ENCODE measurements at places on chromosomes 3 and 15.

DNA sequence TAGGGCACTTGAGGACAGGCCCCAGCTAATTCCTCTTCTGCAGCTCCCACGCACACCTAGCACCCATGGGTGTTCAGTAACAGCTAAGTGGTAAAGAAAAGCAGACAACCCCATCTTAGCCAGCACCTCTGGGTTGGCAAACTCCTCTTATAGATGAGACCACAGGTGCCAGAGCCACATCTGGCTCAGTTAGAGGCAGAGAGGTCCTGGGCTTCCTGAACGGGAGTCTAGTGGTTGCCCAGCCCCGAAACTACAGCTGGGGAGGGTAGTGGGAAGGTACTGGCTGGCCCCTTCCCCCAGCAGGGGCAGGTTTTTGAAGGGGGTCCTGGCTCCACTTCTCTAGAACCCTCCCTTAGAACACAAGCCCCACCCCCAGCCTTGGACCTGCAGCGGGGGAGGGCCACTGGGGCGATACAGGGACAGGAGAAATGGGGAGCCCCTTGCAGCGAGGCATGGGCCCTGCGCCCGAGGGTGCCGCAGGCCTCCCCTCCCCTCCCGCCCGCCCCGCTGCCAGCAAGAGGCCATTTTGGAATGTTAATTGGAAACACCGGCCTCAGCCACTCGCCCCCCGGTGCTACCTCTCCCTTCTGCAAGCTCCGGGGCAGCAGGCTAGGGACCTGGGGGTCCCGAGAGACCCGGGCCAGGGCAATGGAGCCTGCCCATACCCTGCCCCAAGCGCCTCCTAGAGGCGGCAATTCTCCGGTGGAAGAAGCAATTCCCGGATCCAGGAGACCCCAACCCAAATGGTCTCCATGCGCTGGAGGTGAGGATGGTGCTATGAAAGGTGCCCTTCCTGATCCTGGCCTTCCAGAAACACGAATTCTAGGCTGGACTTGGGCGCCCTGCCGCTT, 1.5 kb downstream of the DUSP7 start:
- DNase-seq = no peak

- no peak for DNase-seq
Measured at GRCh38 chr3:125386811-125387210, 11.7 kb upstream of the ZNF148 start.

GRCh38 chr3:3102751-3103150, 7.4 kb downstream of the IL5RA start:
- no peak for DNase-seq

GRCh38 chr3:134544316-134544715, 58.5 kb downstream of the CEP63 start:
- no peak for DNase-seq

DNA sequence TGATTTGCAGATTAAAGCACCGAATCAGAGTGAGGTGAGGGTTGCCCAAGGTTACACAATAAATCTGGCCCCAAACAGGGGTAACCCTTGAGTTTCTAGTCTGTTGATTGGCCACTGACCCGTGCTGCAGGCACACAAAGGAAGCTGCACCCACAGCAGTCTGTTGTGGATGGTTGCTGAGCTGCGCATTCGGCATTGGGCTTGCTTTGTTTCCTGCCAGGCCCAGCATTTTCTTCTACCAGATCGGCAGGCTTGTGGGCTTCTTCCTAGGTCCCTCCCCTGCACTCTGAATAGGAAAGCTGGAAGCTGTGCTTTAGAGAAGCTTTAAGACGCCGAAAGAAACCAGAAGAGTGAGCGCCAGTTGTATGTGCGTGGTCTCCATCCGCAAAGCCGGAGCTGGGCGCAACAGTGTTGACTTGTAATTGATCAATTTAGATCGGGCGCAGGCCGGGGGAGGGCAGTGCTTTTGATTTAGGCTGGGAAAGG, 12.1 kb downstream of the B3GNT5 start:
- no peak for DNase-seq

DNA sequence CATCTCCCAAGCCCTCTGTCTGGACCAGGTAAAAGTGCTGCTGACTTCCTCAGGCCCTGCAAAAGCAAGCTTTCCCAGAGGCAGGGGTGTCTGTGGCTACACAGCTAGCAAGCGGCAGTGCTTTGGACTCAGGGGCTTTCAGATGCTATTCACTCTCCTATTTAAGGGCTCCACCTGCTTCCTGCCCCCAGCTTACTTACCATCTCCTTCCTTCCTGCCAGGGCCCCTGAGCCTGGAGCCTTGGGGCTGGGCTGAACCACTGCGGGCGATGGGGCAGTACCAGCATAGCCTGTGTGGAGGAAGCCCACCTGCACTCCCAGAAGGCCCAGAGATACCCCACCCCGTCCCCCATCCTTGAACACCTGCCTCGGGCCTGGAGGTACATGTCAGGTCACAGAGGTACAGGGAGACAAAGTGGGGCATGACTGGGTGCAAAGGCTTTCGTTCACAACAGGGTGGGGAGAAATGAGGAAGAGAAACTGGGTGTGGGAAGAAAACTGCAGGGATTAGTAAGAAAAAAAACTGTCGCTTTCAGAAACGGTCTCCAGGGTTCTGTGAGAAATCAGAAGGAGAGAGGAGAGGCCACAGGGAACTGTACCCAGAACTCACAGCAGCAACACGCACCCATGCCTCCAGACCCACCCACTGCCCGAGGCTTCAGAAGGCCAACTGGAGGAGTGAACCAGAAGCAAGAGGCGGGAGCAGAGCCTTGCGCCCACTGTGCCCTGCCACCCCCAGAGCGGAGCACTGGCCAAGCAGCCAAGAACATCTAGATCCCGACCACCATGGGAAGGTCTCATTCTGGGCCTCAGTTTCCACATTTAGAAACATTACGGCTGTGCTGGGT, 49.5 kb downstream of the CCDC12 start:
- DNase-seq = no peak

DNA sequence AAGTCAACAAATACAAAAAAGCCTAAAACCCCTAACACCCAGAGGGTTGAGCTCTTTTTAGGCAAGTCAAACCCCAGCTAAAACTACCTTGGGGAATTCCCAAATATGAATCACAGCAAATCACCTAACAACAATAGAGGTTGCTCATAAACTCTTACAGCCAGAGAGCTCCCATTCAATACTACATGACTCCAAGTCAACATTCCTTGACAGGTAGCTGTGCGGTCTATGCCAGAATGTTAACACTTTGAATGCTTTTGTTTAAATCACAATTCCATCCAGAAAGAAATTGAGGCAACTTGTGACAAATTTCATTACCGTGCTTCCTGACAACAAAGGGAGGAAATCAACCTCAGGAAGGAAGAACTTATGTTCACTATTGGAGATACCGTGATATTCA, 7.5 kb upstream of the UACA start:
- DNase-seq = no peak

DNA sequence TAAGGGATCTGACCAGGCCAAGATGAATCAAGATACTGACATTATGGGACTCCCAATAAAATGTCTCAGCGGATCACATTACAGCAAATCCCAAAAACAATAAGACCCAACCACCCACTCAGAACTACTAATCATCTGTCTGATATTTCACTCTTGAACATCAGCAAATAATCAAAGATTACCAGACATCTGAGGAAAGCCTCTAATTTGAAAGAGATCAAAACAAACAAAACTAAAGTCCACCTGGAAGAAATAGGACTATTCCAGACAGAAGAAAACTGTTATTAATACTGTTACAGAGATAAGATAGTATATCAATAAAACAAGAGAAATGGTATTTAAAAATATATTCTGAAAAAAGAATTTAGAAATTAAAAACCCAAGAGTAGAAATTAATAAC, 29.0 kb downstream of the TP53BP1 start:
- no peak for DNase-seq

- no peak for DNase-seq
Measured at GRCh38 chr3:38150780-38151528, 12.5 kb downstream of the MYD88 start.

GRCh38 chr3:181176601-181177000, 187.1 kb upstream of the DNAJC19 start:
- peak; percentile 71 for DNase-seq

DNA sequence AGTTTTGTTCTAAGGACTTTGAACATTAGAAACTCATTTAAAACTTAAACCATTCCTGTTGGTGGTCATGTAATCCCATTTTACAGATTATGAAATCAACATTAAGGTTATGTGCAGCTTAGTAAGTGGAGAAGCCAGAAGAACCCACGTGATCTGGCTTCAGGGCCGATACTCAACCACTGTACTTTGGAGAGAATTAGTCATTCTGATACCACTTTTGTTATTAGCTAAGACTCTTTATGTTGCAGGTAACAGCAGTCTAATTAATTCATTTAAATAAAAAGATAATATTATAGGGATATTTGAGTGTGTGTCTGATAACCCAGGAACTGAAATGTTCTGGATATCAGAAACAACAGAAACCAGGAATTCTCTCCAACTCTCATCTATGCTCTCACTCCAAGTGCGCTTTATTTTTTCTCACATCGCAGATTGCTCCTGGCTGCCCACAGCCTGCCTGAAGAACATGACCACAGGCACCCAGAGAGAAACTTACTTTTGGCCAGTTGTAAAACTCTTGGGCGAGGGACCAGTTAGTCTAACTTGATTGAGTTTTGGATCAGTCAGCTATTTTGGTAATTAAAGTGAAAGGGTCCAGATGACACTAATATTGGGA, 25.2 kb downstream of the UBE2E1 start:
- no peak for DNase-seq

DNA sequence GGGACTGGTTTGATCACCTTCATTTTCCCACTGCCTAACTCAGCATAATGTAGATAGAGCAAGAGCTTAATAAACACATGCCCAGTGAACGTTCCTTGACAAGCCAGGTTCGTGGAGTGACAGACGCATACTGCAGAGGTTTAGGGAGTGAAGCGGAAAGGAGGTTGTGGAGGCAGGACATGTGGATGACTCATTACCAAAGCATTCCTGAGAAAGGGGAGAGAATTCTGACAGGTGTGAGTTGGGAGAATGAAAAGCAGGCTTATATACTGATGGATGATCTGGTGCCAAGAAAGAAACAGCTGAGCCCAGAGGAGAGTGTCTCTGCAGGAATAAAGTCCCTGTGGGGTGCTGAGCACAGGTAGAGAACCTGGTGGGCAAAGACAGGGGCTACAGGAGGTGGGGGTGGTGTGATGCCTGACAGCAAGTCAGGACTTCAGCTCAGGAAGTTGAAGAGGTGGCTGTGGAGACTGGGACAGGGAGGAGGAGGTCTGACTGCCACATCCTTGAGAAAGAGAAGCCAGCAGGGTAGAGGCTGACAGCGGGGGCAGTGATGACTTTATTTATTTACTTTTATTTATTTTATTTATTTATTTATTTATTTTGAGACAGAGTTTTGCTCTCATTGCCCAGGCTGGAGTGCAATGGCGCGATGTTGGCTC, 2.4 kb upstream of the RPL29 start:
- no peak for DNase-seq

GRCh38 chr15:87661454-87662355, 594.8 kb downstream of the NTRK3 start:
- no peak for DNase-seq

- DNase-seq = no peak
Measured at GRCh38 chr3:170802164-170803151, 67.5 kb downstream of the RPL22L1 start.

DNA sequence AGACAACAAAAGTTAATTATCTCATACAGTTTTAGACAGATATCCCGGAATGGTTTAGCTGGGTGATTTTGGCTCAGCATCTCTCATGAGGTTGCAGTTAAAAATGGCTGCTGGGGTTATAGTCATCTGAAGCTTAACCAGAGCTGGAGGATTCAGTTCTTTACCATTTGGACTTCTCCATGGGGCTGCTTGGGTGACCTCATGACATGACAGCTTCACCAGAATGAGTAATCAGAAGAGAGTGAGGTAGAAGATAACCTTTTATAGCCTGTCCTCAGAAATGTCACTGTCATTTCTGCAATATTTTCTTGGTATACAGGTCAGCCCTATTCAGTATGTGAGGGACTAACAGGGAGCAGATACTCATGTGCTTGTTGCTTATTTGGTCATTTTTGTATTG, 30.9 kb downstream of the TFG start:
- DNase-seq = no peak

DNA sequence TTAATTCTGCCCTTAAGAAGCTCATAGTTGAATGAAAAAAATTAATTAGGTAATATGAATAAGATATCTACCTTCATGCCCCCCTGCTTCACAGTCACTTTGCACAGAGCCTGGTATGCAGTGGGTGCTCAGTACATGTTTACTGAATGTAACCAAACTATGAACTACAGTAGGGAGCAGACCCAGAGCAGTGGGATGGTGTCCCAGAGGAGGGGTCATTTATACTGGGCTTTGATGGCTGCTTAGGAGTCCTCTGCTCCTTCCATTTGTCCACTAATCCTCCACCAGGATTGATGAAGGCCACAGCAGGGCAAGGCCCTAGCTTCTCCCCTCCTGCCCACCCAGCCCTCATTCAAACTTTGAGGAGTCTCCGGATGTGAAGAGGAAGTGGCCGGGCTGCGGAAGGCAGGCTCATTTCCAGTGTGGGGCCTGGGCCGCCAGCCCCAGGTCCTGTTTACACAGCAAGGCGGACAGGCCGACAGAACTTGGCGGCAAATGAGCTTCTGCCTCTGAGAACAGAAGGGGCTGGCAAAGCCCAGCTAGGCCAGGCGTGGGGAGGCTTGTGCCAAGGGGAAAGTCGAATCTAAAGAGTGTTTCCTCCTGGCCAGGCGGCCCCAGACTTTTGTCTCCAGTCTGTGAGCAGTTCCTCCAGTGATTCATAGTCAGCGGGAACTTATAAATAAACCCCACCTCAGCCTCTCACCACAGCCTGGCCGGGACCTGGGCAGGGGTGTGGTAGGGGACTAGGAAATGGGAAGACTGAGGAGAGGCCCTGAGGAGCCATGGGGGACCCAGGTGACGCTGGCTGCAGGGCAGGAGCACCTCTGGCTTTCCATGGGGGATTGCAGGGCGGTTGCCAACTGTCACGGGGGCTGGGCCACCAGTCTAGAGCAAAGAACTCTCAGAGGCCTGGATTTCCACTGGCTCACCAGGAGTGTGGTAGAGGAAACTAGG, 51.6 kb upstream of the LCTL start:
- DNase-seq = peak; percentile 63

GRCh38 chr3:183797996-183798395, 27.4 kb downstream of the MAP6D1 start:
- DNase-seq = no peak

DNA sequence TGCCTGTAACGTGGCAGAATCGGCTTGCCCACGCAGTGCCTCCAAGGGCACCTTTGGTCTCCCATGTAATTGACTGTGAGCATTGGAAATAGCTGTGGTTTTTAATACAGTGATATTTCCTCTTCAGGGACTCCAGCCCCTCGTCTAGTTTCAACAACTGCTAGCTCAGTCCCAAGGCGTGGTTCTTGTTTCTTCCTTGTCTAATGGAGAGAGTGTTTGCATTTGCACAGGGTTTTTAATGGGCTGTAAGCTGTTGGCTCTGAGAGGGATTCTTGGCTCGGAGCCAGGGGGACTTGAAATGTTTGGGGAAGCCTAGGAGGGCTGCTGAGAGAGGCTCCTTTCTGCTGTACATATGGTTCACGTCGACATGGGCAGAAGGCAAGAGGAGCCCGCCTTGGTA, 86.2 kb downstream of the THSD4 start:
- DNase-seq = peak; percentile 81

GRCh38 chr3:77746892-77747291, 707.0 kb downstream of the ROBO2 start:
- DNase-seq = no peak
